ENCODE measurements at places on chromosomes 6 and 20. TPM values are rescaled to one million over a fixed set of nuclear protein-coding genes. Genes with fewer than 3 reads are reported as not detected.

- H3K4me3 ChIP-seq: no peak overlapping the region
- DNase-seq: no peak
- H3K27me3 ChIP-seq: no peaks in the 10 kb centered on the region
Measured at GRCh38 chr20:19937218-19937617, 79.9 kb upstream of the NAA20 start.

DNA sequence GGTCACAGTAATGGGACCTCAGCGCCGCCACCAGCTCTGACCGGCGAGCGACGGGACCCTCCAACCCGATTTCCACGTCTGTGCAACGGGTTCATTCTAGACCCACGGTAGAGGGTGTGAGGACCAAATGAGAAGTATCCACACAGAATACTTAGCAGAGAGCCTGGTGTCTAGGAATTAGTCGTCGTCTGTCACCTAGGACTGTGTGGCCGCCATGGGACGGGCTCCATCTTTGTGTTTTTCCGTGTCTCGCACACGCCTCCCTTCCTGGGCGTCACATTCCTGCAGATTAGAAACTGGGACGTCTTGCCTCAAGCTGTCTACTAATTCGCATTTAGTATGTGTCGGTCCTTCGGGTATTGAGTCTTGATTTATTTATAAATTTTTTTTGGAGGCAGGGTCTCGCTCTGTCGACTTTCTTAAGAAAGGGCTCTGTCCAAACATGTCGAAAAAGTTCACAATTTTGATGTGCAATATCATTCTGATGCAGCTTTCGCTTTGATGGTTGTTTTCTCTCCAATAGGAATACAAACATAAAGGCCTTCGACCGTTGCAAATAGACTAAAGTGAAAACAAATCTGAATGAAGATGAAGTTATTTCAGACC is 563 bp downstream of the MGME1 start:
- H3K4me3 ChIP-seq: peak overlapping the region; percentile 95
- peaks cover 7% of the 10 kb centered on the region for H3K4me1 ChIP-seq
- H3K36me3 ChIP-seq: no peaks in the 10 kb centered on the region
- peak overlapping the region; percentile 99 for H3K27ac ChIP-seq
- H3K27me3 ChIP-seq: no peaks in the 10 kb centered on the region

GRCh38 chr6:25180630-25181349 is 98.4 kb upstream of the CARMIL1 start:
- no peaks in the 10 kb centered on the region for H3K27me3 ChIP-seq
- no peak overlapping the region for H3K27ac ChIP-seq
- no peak overlapping the region for H3K4me3 ChIP-seq
- H3K4me1 ChIP-seq: peaks cover 7% of the 10 kb centered on the region
- no peaks in the 10 kb centered on the region for H3K36me3 ChIP-seq

GRCh38 chr6:34239893-34240292 is 3.2 kb downstream of the HMGA1 start:
- H3K4me1 ChIP-seq: peaks cover 33% of the 10 kb centered on the region
- H3K36me3 ChIP-seq: peaks cover 8% of the 10 kb centered on the region
- H3K27ac ChIP-seq: no peak overlapping the region
- DNase-seq: no peak
- H3K4me3 ChIP-seq: peak overlapping the region; percentile 2
- no peaks in the 10 kb centered on the region for H3K27me3 ChIP-seq

- H3K27ac ChIP-seq: no peak overlapping the region
- no peak overlapping the region for H3K4me3 ChIP-seq
- H3K36me3 ChIP-seq: no peaks in the 10 kb centered on the region
- no peak for DNase-seq
- H3K27me3 ChIP-seq: peaks cover 5% of the 10 kb centered on the region
Measured at GRCh38 chr6:110495949-110496348, 19.5 kb upstream of the SLC22A16 start.

GRCh38 chr6:97198046-97198565 is 84.9 kb downstream of the MMS22L start:
- H3K36me3 ChIP-seq: no peaks in the 10 kb centered on the region
- H3K4me3 ChIP-seq: no peak overlapping the region
- no peak overlapping the region for H3K27ac ChIP-seq
- no peaks in the 10 kb centered on the region for H3K4me1 ChIP-seq
- peak; percentile 85 for DNase-seq
- no peaks in the 10 kb centered on the region for H3K27me3 ChIP-seq

DNA sequence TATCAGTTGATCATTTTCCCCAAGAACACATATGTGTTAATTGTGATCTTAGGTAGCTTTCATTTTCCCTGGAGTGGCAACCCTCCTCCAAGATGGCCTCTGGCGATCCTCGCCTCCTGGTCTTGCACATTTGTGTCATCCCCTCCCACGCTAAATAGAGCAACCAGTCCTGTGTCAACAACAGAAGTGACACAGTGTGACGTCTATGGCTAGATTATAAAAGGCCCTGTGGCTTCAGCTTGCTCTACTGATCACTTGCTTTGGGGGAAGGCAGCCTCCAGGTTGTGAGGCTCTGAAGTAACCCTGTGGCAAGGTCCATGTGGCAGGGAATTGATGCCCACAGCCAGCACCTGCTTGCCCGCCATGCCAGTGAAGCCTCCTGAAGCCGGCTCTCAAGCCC is 30.6 kb upstream of the PPP1R14C start:
- H3K36me3 ChIP-seq: no peaks in the 10 kb centered on the region
- no peak overlapping the region for H3K27ac ChIP-seq
- no peaks in the 10 kb centered on the region for H3K4me1 ChIP-seq
- no peak for DNase-seq

GRCh38 chr6:131949909-131950766 is 1.0 kb downstream of the CCN2 start:
- peak; percentile 91 for DNase-seq

- H3K4me3 ChIP-seq: no peak overlapping the region
- H3K27ac ChIP-seq: no peak overlapping the region
- H3K36me3 ChIP-seq: no peaks in the 10 kb centered on the region
Measured at GRCh38 chr6:444653-445275, 53.2 kb downstream of the IRF4 start.

- H3K27ac ChIP-seq: no peak overlapping the region
- no peak overlapping the region for H3K4me3 ChIP-seq
- H3K36me3 ChIP-seq: no peaks in the 10 kb centered on the region
- no peaks in the 10 kb centered on the region for H3K4me1 ChIP-seq
- peak; percentile 46 for DNase-seq
Measured at GRCh38 chr6:134195164-134195906, 122.6 kb downstream of the SGK1 start.

DNA sequence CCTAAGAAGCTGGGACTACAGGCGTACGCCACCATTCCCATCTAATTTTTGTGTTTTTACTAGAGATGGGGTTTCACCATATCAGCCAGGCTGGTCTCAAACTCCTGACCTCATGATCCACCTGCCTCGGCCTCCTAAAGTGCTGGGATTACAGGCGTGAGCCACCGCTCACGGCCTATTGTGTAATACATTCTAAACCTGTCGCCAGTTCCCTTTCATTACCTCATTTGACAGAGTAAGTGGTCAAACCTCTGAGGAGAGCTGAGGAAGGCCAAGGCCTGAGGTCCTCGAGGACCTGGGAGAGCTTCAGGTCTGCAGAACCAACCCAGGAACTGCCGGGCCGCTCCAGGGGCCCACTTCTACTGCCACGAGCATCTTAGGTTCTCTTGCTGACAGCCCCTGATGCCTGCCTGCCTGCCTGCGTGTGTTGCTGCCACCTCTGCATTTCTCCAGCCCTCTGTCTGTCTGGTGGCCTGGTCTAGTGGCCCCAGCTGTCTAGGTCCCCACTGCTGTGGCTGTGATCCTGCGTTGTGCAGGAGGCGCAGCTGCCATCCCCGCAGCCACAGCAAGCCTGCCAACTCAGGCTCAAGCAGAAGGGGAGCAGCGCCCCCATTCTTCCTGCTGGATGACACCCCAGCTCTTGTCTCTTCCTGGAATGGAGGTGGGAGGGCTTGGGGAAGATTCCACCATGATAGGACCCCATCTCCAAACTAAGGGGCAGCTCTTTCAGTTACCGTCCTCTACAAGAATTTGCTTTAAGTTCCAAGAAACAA is 45.3 kb downstream of the PRR18 start:
- no peak overlapping the region for H3K4me3 ChIP-seq
- no peaks in the 10 kb centered on the region for H3K4me1 ChIP-seq
- no peaks in the 10 kb centered on the region for H3K27me3 ChIP-seq
- DNase-seq: no peak

DNA sequence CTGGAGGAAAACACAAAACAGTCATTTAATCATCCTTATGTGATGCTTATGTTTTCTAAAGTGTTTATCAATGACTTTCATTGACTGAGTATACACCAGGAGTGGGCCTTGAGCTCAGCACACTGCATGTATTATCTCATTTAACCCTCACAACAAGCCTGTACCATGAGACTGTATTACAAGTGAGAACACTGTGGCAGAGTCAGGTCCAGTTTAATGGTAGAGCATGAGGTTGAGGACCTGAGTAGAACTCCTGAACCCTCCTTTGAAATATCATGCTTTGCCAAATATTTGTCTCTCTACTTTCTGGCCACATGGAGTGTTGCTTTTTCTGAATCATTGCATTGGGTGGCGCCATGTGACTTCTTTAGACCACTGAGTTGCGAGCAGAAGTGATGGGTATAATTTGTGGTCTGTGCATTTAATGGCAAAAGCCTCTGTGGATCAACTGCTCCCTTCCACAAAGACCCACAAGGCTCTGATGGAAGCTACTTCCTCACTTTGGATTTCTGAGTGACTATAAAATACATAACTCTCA is 65.0 kb upstream of the SIRPG start:
- no peaks in the 10 kb centered on the region for H3K27me3 ChIP-seq
- no peaks in the 10 kb centered on the region for H3K4me1 ChIP-seq
- DNase-seq: no peak
- H3K36me3 ChIP-seq: no peaks in the 10 kb centered on the region
- no peak overlapping the region for H3K27ac ChIP-seq

DNA sequence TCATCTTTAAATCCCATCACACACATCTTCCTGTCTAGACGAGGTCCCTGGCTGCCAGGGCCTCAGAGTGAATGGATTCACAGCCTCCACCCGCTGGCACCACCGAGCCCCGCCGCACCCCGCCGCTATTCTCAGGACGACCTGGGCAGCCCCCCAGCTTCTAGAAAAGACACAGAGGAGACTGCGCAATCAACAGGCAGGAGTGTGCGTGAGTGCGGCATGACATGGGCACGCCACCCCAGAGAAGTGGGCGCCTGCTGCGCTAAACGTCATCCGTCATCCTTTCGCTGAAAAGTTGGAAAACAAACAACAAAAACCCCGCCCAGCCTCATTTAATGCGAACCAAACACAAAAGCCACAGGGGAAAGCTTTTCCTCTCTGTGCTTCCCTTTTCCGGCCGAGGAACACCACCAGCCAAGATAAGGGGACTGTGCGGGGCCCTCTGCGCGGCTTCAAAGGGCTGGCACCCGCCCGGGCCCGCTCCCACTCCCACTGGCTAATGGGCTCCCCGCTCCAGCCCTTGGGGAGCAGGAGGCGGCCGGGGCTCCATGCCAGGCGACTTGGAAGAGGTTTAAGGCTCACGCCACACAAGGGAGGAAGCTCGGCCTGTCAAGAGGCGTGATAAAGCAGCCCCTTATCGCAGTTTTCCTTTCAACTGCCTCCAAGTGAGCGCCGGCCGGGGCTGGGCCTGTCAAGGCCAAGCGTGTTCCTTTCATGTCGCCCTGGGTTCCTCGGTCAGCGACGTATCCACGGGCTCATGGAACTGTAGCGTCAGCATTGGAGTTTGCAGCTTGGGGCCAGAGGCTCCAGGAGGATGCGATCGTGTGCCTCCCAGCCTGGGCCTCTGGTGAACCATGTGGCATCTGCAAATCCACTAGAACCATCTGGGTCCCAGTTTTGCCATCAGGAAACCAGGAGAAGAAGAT is 50.1 kb downstream of the NFATC2 start:
- no peak overlapping the region for H3K27ac ChIP-seq
- peak; percentile 77 for DNase-seq
- H3K36me3 ChIP-seq: no peaks in the 10 kb centered on the region
- H3K4me3 ChIP-seq: peak overlapping the region; percentile 32

- no peak for DNase-seq
- H3K27ac ChIP-seq: no peak overlapping the region
- H3K36me3 ChIP-seq: no peaks in the 10 kb centered on the region
- peaks cover 20% of the 10 kb centered on the region for H3K27me3 ChIP-seq
- H3K4me3 ChIP-seq: no peak overlapping the region
Measured at GRCh38 chr20:40692240-40693011, 3.4 kb upstream of the MAFB start.

GRCh38 chr20:48217190-48217589 is 431.9 kb upstream of the SULF2 start:
- no peak for DNase-seq
- H3K36me3 ChIP-seq: no peaks in the 10 kb centered on the region
- no peaks in the 10 kb centered on the region for H3K27me3 ChIP-seq
- no peaks in the 10 kb centered on the region for H3K4me1 ChIP-seq
- H3K27ac ChIP-seq: no peak overlapping the region
- no peak overlapping the region for H3K4me3 ChIP-seq

DNA sequence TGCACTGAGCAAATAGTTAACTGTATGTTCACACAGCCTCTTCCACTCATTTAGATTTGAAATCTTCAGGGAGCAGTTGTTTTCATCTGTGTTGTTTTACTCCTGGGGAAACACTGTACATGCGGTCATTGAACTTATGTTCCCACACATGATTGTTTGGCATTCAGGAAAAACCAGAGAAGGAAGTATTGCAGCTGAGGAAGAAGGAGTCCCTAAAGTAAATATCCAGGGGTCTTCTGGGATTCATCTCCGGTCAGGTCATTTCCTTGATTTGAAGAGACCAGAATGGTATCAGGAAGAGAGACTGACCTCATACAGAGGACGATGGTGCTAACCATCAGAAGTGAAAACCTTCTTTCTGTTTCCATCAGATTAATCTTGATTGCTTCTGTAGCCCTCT is 52.5 kb downstream of the DCBLD1 start:
- no peak overlapping the region for H3K27ac ChIP-seq
- no peak overlapping the region for H3K4me3 ChIP-seq
- H3K4me1 ChIP-seq: no peaks in the 10 kb centered on the region
- no peak for DNase-seq

- no peak overlapping the region for H3K27ac ChIP-seq
- H3K4me3 ChIP-seq: no peak overlapping the region
- H3K27me3 ChIP-seq: no peaks in the 10 kb centered on the region
- peak; percentile 66 for DNase-seq
- H3K36me3 ChIP-seq: no peaks in the 10 kb centered on the region
- H3K4me1 ChIP-seq: peaks cover 4% of the 10 kb centered on the region
Measured at GRCh38 chr6:125182237-125183008, 28.9 kb downstream of the TPD52L1 start.

Gene DEFB132
- polyA plus RNA-seq: not detected

Gene LHFPL5
- polyA plus RNA-seq: not detected

Gene AURKA
- polyA plus RNA-seq: 89.3 TPM

Gene SLC22A3
- polyA plus RNA-seq: 0.03 TPM

Gene ELOVL2
- polyA plus RNA-seq: 13.9 TPM

Gene HLA-DQA2
- polyA plus RNA-seq: not detected

Gene SYNJ2
- polyA plus RNA-seq: 41.3 TPM

Gene HTR1E
- not detected for polyA plus RNA-seq

Gene OLIG3
- not detected for polyA plus RNA-seq

Gene KHDC1L
- polyA plus RNA-seq: 0.12 TPM

Gene ABHD12
- 84.6 TPM for polyA plus RNA-seq

Gene BHLHE23
- polyA plus RNA-seq: not detected

Gene SUMO4
- not detected for polyA plus RNA-seq

Gene ISM1
- polyA plus RNA-seq: 0.15 TPM

Gene IL20RA
- polyA plus RNA-seq: 0.10 TPM

Gene PXDC1
- polyA plus RNA-seq: 30.3 TPM
